Umbilical cord (tissue), 2 donors: ENCODE measurements at places on chromosomes 13 and 19.
A peak's percentile ranks its signal among the peaks of the same experiment; 100 is the strongest.

DNA sequence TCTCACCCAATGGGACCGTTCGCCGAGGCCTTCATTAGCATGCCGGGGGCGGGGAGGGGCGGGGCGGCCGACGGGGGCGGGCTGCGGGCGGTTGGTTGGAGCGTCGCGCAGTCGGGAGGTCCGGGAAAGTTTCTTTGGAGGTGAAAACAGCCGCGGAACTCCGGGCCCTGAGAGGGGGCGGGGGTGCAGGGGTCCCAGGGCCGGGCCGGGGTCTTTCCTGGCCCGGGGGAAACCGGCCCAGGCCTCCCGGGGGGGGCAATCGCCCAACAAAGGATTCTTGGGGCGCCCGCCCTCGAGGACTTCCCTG, at the start of gene HMG20B:
TSS of gene HMG20B (plus strand) at position 90 of the 307 bp plus-strand sequence. CDS start 366 bp downstream, outside the sequence.
- no peak for DNase-seq

DNA sequence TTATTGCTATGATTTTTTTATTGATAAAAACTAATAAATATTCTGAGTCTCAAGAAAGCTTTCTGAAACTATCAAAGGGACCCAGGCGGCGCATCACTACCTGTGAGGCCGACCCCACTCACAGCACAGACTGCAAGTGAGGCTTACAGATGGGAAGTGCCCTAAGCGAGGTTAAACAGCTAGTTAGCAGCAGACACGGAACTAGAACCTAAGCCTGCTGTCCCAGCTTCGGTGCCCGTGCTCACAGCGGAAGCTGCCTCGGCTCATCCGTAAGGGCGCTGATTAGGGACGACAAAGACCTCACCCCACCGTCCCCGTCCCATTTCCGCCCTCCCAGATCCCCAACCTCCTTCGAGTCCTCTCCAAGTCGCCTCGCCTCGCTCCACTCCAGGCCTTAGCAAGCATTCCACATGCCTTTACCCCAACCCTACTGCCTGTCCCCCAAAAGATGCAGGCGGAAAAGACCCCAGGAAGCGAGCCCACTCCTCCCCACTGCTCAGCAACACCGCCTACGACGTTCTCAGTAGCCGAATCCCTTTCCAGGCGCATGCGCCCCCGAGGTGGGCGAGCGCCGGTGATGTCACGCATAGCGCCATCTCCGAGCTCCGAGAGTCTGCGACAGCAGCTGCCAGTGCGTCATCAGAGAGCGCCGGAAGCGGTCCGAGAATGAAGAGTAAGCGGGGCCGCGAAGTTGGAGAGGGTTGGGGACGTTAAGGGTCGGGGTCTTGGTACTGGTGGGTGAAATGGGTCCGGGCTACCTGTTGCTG, at the start of gene POP4:
TSS of gene POP4 (plus strand) at position 631 of the 767 bp plus-strand sequence. CDS start at position 667, 36 bp downstream.
- DNase-seq = peak; percentile 99

DNA sequence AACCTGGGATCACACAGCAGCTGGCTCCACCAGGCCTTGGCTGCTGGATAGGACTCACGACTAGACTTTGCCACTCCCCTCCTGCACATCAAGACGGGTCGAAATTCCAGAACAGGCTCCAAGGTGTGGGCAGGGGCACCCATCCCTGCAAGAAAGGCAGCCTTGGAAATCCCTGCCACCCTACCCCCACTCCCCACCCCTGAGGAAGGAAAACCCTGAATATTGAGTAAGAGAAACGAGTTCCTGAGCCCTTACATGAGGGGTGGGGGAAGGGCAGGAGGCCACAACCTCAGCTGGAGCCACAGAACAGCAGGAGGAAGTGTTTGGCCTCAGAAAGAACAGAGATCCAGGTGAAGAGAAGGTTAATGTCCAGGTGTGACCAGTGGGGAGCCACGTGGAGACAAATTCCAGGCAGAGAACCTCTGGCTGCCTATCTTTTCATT, 20.1 kb downstream of the DEDD2 start:
- DNase-seq = no peak

- DNase-seq = no peak
Observed at GRCh38 chr19:41563854-41564514, 12.0 kb upstream of the CEACAM21 start.

DNA sequence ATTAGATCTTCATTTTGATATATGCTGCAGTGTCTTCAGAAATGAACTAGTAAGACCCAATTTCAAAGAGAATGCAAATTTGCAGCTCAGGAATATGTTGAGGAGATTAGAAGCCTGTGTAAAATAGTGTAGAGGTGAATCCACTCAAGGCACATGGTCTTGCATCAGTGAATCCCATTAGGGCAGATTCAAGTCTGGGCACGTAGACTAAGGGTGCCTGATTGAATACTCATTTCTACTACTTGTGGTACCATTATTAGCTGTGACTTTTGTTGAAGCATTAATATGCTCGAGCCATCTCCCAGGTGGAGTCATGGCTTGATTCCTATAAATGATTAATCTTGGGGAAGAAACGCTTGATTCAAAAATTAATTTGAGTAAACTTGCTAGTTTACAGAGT, 129.4 kb downstream of the AKAP11 start:
- DNase-seq = no peak

GRCh38 chr13:20987599-20987998, 73.8 kb downstream of the LATS2 start:
- DNase-seq = no peak

- DNase-seq = no peak
Observed at GRCh38 chr13:82597747-82598146, 1284.5 kb downstream of the SLITRK1 start.

GRCh38 chr19:13935765-13936510, 2.3 kb downstream of the PODNL1 start:
- DNase-seq = no peak

DNA sequence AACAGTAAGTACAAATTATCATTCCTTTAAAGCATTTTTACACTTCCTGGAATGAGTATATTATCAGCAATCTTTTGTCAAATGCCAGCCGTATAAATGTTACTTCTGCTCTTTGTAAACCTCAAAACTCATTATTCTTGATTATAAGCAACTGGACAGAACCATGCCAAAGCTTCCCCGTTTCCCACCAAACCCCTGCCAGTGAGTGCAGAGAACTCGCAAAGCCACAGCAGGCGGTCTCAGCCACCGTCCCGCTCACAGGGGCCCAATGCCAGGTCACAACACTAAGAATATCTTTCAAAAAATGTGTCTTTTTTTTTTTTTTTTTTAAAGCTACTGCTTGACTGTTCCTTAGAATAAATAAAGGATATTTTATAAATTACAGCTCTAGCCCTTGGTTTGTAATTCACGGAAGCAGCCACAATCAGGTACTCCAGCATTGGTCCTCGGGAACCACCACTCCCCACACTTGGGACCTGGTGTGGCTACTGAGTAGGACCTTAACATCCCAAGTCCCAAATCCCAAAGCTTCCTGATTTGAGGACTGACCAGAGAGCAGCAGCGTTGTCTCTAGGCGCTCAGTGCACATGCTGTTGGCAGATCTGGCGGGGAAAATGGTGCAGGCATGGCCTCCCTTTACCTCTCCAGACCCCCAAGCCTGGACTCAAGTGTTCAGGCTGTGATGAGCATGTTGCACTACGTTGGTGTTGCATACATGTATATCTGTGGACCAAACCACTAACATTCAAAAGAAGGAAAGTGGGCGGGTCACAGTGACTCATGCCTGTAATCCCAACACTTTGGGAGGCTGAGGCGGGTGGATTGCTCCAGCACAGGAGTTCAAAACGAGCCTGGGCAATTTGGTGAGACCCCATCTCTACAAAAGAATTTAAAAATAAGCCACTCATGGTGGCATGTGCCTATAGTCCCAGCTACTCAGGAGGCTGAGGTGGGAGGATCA, 19.0 kb downstream of the KCTD15 start:
- DNase-seq = peak; percentile 50

DNA sequence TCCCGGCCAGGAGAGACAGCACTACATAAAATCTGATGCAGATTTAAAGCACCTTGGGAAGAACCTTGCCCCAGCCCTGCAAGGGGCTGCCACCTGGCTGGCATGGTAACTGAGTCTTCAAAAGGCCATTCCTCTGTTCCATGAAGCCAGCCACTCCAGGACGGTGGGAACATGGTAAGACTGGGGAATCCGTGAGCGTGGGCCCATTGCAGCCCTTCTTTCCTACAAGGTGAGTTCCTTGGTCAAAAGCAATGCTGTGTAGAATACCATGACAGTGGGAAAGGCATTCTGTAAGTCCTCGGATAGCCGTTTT, 121.3 kb downstream of the SOX1 start:
- DNase-seq = no peak

DNA sequence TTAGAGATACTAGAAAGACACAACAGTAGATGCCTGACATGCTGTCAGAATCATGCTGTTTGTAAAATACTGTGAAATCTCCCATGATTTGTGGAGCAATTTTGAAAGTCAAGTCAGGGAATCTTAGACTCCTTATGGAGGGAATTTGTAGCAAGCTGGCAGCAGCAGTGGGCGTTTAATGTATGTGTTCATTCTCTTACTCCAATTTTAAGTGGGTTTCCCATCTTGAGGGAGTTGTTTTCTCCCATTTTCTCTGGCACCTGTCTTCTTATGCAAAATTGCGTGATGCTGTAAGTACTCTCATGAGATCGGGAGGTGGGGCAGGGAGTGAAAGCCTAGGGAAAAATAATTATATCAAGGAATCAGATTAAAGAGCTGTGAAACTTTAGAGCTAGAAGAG, 16.0 kb upstream of the GTF2F2 start:
- DNase-seq = no peak

- no peak for DNase-seq
Observed at GRCh38 chr13:100493418-100493817, 95.2 kb downstream of the GGACT start.

DNA sequence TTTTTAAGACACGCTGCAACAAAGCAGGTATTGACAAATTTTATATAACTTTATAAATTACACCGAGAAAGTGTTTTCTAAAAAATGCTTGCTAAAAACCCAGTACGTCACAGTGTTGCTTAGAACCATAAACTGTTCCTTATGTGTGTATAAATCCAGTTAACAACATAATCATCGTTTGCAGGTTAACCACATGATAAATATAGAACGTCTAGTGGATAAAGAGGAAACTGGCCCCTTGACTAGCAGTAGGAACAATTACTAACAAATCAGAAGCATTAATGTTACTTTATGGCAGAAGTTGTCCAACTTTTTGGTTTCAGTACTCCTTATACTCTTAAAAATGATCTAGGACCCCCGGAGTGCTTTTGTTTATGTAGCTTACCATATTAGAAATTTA, 1.2 kb downstream of the BRCA2 start:
- DNase-seq = no peak

DNA sequence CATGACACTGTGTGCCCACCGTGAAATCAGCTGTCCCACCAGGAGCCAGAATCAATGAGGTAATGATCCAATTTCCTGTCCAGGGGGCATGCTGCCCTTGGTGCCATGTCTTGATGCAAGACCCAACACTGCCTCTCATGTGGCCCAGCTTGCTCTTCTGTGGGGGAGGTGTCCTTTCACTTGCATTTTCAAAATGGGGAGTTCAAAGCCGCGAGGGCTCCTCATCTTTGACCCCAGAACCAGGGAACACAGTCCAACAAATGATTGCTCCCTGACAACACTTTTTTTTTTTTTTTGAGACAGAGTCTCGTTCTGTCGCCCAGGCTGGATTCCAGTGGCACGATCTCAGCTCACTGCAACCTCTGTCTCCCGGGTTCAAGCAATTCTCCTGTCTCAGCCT, 64.1 kb downstream of the FGF9 start:
- DNase-seq = no peak

- DNase-seq = peak; percentile 28
Observed at GRCh38 chr19:10510301-10510802, 6.9 kb downstream of the S1PR5 start.
